ENCODE measurements at places on chromosomes 5 and 9.

DNA sequence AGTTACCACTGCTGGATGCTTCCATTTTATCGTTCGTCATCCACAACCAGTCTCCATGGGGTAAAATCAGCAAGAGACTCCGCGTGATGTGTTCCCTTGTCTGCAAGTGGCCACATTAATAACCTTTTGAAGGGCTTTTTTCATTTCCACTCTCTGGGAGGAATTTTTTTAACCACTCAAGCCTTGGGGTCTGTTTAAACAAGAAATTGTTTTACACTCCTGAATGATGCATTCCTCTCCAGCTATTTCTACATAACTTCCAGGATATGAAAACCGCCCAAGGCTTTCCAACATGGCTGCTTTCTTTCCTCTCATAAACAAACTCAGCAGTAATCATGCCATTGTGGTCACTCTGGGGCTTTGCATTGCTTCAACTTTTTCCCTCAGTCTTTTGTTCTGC is 217.2 kb upstream of the DAPK1 start:
- no peak for DNase-seq

DNA sequence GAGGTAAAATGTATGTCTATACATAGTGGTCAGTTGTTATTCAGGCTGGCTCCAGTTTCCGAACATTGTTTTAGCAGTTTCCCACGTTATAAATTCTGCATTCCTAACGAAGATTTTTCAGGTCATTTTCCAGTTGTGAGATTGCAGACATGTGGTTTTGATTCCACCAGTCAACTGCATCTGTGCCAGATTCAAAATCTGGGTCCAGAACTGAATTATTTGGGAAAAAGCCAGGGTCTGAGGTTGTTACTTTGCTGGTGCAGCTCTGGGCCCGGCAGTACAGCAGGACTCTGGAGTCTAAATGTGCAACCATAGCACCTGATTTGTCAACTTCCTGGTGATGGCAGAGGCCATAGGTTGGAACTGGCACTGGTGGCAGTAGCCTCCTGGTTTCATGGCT is 105.7 kb upstream of the MEGF10 start:
- DNase-seq, result no peak

GRCh38 chr9:98132158-98132557 is 13.1 kb upstream of the TRIM14 start:
- DNase-seq, result no peak

GRCh38 chr9:115930472-115930871 is 223.1 kb upstream of the PAPPA start:
- no peak for DNase-seq
